ENCODE measurements at places on chromosomes 11 and 22. TPM values are rescaled to one million over a fixed set of nuclear protein-coding genes. Genes with fewer than 3 reads are reported as not detected.

The CCDC157 gene
- not detected for total RNA-seq

The HTR3B gene
- not detected for total RNA-seq

The GPHA2 gene
- total RNA-seq, result not detected

The MS4A3 gene
- total RNA-seq, result not detected

The DDX6 gene
- total RNA-seq, result 239 TPM

The DGAT2 gene
- 3.9 TPM for total RNA-seq

The FGF19 gene
- not detected for total RNA-seq

The OR8D4 gene
- total RNA-seq, result not detected

The C22orf31 gene
- not detected for total RNA-seq

The HPX gene
- 0.55 TPM for total RNA-seq

The CADM1 gene
- not detected for total RNA-seq

The OR52E8 gene
- not detected for total RNA-seq

The AGBL2 gene
- total RNA-seq, result 4.3 TPM

The CCDC86 gene
- total RNA-seq, result 29.3 TPM

The CD3E gene
- 455 TPM for total RNA-seq

The MS4A15 gene
- total RNA-seq, result not detected

The IGHMBP2 gene
- 21.2 TPM for total RNA-seq

The SOX6 gene
- not detected for total RNA-seq

The BET1L gene
- 53.3 TPM for total RNA-seq

The RIC8A gene
- total RNA-seq, result 110 TPM

The ZNF214 gene
- total RNA-seq, result not detected

The MTA2 gene
- 180 TPM for total RNA-seq

The ANO9 gene
- total RNA-seq, result 69.3 TPM

The CLTCL1 gene
- 1.3 TPM for total RNA-seq

The UBE2L6 gene
- 188 TPM for total RNA-seq

The FAM180B gene
- not detected for total RNA-seq

The PRG3 gene
- total RNA-seq, result not detected

The DEFB131B gene
- total RNA-seq, result not detected

The OR5M11 gene
- not detected for total RNA-seq

The MCAM gene
- total RNA-seq, result 3.5 TPM

The FAM227A gene
- 0.37 TPM for total RNA-seq

The CCDC73 gene
- total RNA-seq, result not detected

The SLC5A1 gene
- not detected for total RNA-seq

The CECR2 gene
- not detected for total RNA-seq

The SLC22A9 gene
- total RNA-seq, result not detected

The GGTLC3 gene
- not detected for total RNA-seq

The KDM4E gene
- total RNA-seq, result 0.09 TPM

The ISX gene
- not detected for total RNA-seq

The ELFN2 gene
- total RNA-seq, result 0.41 TPM

The MRGPRF gene
- not detected for total RNA-seq

The MTNR1B gene
- not detected for total RNA-seq

The MYO18B gene
- 5.9 TPM for total RNA-seq

The NPAS4 gene
- 0.47 TPM for total RNA-seq

The APOL3 gene
- total RNA-seq, result 70.0 TPM

The DAGLA gene
- not detected for total RNA-seq

The TMA7B gene
- 2.4 TPM for total RNA-seq

The OR8B12 gene
- not detected for total RNA-seq

The BACE1-AS gene
- 3.1 TPM for total RNA-seq

The OR51I1 gene
- total RNA-seq, result not detected

The BRSK2 gene
- 1.3 TPM for total RNA-seq

The LRRC4C gene
- not detected for total RNA-seq

The VSTM5 gene
- total RNA-seq, result not detected

The CRYAB gene
- total RNA-seq, result not detected

The A4GALT gene
- 0.16 TPM for total RNA-seq
